ENCODE measurements at places on chromosomes 1 and 21.

DNA sequence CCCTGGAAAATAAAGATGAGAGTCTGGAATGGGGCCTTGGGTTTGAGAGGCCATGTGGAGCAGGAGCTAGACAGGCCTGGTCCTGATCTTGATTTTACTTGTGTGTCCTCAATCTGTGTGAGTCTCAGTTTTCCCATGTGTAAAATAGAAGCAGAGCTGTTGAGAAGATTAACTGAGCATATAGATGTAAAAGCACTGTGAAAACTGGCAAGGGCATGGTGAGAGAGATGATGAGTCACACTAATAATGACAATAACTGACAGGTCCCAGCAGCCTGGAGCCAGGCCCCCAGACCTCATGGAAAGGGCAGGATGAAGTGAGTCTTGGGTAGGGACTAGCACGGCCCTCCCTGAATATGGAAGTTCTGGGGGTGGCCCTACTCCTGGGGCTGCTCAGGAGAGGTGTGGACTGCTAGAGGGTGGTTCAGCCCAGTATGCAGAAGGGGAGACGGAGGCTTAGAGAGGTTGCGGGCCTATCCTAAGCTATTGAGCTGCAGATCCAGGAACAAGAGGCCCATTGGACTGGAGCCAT, 2.8 kb upstream of the AHDC1 start:
- DNase-seq = no peak

- DNase-seq = no peak
Measured at GRCh38 chr1:61887076-61887867, 145.0 kb downstream of the PATJ start.

- DNase-seq = peak; percentile 77
Measured at GRCh38 chr1:9867408-9868243, 42.4 kb downstream of the CTNNBIP1 start.

DNA sequence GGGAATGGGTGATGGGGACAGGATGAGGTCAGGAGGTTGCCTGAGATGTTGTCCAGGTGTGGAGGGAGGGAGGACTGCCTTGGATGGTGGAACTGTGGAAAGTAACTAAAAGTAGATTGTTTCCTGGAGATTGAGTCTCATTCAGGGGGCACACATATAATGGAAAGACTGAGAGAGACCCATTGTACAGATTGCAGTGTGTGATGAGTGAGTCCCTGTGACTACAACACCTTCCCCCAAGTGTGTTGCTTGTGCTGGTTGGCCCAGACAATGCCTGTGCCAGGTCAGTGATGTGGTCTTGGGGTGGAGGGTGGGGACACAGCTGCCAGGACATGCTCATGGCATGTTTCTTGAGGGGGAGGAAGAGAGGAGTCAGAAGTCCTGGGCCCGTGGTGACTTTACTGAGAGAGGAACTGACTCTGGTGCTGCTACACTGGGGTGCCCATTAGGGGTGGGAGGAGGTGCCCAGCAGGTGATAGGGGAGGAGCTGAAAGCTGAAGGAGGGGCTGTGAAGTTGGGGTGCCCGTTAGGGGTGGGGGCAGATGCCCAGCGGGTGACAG, 5.2 kb downstream of the SNAP47 start:
- DNase-seq = no peak

DNA sequence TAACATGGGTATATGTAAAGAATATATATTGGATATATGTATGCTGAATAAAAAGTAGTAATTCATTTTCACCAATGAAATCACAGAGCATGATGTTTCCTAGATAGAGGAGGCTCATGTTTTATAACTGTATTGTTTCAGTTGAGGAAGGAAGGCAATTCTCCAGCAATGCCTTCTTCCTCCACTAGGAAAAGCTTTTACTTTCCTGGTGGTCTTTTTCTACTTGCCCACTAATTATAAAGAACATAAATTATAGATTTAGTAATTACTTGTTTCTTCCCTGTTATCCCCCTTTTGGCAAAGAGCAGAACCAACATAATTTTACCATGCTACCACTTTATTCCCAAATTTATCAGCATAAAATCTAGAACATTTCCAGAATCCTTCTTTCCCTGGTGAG, 159.0 kb downstream of the PLA2G4A start:
- no peak for DNase-seq

DNA sequence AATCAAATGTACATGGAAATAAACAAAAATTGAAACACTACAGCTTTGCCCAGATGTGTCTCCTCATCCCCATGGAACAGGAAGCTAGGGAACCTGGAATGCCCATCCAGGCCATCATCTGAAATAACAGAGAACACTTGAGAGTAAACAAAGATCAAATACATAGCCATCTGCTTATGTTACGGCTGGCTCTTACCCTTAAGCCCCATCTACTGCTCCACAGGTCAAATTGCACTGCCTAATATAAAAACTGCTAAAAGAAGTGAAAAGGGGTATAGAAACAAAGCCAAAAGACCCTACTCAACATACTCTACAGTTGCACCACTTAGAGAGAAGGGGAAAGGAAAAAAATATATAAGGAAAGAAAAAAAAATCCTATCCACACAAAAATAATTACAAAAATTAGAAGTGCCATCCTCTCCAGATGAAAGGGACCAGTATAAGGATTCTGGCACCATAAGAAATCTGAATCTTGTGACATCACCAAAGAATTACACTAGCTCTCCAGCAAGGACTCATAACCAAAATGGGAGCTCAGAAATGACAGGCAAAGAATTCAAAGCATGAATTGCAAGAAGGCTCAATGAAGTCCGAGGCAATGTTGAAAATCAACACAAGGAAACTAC, 26.9 kb downstream of the OR6Y1 start:
- no peak for DNase-seq

GRCh38 chr1:227766015-227766634, 30.9 kb downstream of the SNAP47 start:
- DNase-seq = peak; percentile 83

- no peak for DNase-seq
Measured at GRCh38 chr1:64038965-64039364, 164.5 kb upstream of the UBE2U start.

- DNase-seq = no peak
Measured at GRCh38 chr1:224541901-224542630, 74.1 kb upstream of the CNIH3 start.

DNA sequence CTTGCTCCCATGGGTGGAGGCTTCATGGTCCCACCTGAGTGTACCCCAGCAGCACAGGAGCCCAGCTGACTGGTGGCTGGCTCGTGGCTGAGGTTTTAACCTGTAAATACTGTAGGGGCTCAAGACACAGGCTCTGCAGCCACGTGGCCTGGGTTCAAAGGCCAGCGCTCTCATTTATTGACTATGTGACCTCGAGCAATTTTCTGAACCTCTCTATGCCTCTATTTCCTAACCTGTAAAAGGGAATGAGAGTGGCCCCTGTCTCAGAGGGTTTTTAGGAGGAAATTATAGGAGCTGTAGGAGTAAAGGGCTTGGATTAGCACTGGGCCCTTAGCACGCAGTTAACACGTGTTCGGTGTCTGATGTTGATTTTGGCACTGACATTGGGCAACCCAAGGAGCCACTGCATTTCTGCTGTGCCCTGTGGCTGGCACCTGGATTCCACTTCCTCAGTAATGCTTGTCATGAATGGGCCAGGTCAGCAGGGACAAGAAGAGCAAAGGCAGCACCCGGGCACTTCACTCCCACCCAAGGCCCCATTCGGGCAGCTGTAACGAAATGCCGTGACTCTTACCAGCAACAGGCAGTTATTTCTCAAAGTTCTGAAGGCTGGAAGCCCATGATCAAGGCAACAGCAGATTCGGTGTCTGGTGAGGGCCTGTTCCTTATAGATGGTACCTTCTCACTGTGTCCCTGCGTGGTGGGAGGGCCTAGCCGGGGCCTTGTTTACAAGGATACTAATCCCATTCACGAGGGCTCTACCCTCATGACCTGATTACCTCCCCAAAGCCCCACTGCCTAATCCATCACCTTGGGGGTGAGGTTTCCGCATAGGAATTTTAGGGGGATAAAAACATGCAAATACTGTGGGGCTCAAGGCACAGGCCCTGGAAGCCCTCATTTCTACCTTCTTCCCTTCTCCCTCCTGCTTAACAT, 25.2 kb downstream of the ARHGEF10L start:
- DNase-seq = no peak

DNA sequence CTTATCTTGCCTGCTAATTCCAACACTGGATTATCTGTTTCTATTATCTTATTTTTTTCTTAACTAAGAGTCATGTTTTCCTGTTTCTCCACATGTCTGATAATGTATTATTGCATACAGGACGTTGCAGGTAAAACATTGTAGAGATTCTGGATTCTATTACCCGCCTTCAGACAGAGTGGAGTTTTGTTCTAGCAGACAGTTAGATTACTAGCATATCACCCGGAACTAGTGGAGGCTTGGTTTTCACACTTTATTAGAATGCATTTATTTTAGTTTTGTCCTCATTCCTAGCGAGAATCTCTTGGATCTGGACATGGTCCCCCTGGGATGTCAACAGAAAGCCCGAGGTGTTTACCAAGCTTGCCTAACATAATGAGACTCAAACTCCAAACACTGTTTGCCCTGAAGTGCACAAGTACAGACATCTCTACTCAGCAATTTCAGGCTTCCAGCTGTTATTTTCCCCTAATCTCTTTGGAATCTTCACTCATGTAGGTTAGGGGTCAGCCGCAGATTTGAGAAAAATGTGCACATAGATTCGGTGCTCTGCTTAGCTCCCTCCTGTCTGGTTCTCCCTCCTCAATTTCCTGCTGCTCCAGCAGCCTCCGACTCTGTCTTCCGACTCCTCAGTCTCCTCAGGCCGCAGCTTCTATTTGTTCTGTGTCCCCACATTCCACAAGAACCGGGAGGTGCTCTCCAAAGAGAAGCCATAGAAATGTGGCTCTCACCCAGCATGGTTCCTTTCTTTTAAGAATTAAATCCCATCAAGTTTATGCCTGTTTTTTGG, 36.8 kb upstream of the PTPRF start:
- no peak for DNase-seq

GRCh38 chr1:72064196-72065075, 217.9 kb downstream of the NEGR1 start:
- no peak for DNase-seq

Data from central memory CD4-positive, alpha-beta T cell (primary cell).